ENCODE measurements at places on chromosomes 11 and 22. TPM values are rescaled to one million over a fixed set of nuclear protein-coding genes. Genes with fewer than 3 reads are reported as not detected.

DNA sequence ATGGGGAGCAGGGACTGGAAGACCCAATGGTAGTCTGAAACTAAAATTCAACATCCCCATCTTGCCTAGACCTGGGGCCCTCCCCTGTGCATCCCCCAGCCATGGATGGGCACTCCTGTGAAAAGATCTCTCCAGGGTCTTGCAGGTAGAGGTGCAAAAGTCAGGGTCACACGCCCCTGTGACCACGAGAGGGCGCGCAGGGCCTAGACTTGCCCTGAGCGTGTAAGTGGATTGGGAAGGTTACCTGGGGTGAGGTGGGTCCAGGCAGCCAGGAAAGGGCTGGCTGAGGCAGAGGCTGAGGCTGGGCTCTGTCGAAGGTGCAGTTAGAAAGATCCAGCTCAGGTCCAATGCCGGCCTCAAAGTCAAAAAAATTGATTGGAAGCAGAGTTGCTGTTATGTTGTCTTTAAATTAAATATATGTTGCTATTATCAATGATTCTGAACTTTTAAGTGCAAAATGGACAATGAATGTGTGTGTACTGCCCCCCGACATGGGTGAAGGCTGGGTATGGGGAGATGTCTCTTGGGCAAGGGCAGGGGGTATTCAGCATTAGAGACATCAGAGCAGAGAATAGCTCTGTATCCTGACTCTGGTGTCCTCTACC lies 4.8 kb upstream of the POU2F3 start:
- DNase-seq: peak; percentile 44

DNA sequence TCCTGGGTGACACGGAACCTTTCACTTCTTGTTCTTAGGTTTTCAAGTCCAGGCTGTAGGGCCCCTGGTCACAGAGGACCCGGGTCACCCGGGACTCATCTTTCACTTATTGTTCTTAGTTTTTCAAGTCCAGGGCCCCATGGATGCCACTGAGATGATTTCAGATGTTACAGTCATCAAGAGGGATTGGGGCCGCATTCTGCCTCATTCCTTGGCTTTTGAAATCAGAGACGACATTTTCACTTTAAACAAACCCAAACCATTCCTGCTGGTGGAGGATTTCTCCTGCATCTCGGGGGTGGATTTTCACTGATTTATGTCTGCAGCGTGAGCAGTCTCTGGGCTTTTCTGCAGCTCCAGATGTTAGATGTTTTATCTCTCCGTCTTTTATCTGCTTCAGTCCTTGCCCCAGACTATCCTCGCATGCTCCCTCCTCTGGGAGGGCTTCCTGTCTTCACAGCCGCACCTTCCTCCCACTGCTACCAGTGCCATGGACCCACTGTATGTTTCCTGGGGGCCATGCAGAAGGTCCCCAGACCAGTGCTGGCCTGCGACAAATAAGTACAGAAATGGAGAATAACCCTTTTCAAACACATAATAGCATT lies 27.4 kb downstream of the FBLN1 start:
- no peak for DNase-seq

DNA sequence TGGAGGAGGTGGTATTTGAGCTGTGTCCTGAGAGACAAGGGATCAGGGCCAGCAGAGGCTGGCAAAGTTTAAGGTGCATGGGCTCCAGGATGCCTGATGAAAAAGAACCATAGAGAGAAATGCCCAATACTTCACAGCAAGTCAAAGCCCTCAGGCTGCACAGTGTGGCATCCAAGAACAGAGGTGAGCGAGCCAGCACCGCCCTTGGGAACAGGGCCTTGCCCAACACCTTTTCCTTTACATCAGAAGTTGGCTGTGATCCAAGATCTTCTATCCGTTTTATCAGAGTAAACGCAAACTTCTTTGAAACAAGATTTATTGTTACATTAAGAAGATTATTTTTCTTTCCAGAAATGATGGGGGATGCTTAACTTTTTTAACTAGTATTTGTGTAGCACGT lies 1.4 kb downstream of the B3GNT6 start:
- peak; percentile 8 for DNase-seq

DNA sequence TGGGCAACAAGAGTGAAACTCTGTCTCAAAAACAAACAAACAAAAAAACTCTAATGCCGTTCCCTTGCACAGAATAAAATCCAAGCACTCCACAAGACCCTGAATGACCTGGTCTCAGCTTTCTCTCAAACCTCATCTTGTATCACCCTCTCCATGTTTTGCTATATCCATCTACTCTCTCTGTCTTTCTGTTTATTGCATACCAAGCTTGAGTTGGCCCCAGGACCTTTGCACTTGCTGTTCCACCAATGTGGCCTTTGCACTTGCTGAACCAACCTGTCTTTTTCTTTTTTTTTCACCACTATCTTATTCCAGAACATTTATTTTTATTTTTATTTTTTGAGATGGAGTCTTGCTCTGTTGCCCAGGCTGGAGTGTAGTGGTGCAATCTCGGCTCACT lies 2.0 kb upstream of the L3MBTL2 start:
- no peak for DNase-seq

SPA17 gene
- total RNA-seq: 14.0 TPM

ARHGAP42 gene
- total RNA-seq: 5.6 TPM

CDC42BPG gene
- not detected for total RNA-seq
